ENCODE measurements at places on chromosomes 13 and 19.
A peak's percentile ranks its signal among the peaks of the same experiment; 100 is the strongest.

GRCh38 chr13:31330236-31330635 is 130.5 kb downstream of the B3GLCT start:
- DNase-seq, result no peak

- DNase-seq, result no peak
Measured at GRCh38 chr19:49843265-49843664, 7.7 kb upstream of the PTOV1 start.

GRCh38 chr19:1355568-1356507 is 27.9 kb upstream of the NDUFS7 start:
- DNase-seq, result no peak

- DNase-seq, result peak; percentile 27
Measured at GRCh38 chr13:23695711-23696464, 125.7 kb downstream of the TNFRSF19 start.

- DNase-seq, result no peak
Measured at GRCh38 chr19:14185158-14185557, 20.8 kb downstream of the ADGRL1 start.

- DNase-seq, result no peak
Measured at GRCh38 chr13:78602561-78603239, 652 bp downstream of the POU4F1 start.

- DNase-seq, result no peak
Measured at GRCh38 chr13:53856573-53857195, 828.1 kb downstream of the OLFM4 start.

- DNase-seq, result no peak
Measured at GRCh38 chr13:38703255-38703654, 16.4 kb downstream of the FREM2 start.

DNA sequence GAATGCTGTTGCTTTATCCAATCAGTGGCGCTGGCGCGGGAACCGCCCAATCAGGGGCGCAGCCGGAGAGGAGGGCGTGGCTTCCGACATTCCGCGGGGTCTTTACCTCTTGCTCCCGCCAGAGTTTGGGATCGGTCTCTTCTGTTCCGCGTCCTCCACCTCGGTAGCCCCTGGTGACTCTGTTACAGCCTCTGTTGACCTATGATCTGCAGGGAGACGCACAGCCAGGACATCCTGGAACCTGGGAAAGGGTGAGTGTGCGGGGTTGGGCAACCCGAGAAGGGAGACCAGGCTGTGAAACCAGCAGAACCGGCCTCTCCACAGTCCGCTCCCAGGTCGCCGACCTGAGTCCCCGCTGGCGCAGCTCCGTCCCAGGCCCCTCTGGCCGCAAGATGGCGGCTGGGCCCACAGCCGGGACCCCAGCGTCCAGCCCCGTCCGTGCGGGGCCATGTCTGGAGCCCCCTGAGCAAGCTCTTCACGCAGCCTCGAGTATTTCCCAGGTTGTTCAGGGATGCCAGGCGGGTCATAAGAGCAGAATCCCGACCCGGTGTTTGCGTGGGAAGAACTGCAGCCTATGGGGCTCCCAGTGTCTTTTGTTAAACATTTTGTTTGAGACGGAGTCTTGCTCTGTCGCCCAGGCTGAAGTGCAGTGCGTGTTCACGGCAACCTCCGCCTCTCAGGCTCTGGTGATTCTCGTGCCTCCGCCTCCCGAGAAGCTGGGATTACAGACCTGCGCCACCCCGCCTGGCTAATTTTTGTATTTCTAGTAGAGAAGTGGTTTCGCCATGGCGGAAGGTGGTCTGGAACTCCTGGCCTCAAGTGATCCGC is 4.4 kb upstream of the ZNF681 start:
- DNase-seq, result peak; percentile 69

DNA sequence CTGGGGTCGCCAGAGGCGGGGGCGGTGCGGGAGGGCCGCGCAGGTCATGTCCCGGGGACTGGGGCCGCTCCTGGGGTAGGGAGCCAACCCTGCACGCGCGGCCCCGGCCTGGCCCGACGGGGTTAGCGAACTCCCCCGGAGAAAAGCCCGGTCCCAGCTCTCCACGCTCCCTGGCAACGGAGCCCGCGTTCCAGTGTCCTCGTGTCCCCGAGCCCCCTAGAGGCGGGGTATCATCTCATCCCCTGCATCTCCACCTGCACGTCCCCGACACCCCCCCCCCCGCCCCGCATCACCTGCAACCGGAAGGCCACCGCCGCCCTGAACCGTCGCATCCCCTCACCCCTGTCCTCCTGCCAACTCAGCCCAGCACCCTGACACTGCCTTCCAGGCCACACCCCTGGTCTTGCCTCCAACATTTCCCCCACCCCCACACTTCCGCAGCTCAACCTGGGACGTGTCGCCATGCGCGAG is 2.7 kb downstream of the WDR88 start:
- peak; percentile 33 for DNase-seq

DNA sequence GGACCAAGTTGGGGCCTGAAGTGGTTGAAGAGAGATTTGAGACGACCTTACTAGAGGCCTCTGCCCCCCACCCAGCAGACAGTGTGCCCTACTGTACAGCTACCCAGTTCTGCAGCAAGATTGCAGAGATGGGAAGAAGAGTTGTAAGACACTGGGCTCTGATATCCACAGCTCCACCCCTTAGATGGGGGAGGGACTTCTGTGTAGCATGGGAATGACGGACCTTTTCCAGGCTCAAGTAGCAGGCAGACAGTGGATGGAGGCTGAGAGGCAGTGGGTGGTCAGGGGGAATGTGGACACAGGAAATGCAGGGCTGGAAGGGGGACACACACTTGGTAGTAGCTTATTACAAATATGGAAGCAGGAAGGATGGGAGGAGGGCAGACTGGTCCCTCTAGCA is 13.0 kb downstream of the LRFN3 start:
- DNase-seq, result no peak

GRCh38 chr19:42488783-42489521 is 39.3 kb downstream of the CEACAM1 start:
- DNase-seq, result no peak

GRCh38 chr19:33312065-33312464 is 9.7 kb upstream of the CEBPA start:
- DNase-seq, result no peak

DNA sequence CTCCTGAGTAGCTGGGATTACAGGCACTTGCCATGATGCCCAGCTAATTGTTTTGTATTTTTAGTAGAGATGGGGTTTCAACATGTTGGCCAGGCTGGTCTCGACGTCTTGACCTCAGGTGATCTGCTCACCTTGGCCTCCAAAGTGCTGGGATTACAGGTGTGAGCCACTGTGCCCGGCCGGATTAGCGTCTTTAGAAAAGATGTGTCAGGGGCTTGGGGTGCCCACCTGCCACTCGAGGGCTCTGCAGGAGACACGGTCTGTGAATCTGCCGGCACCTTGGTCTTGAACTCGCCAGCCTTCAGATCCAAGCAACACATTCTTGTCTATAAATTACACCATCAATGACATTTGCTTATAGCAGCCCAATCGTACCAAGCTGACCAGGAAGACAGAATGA is 38.8 kb upstream of the TUBGCP3 start:
- DNase-seq, result no peak

- DNase-seq, result no peak
Measured at GRCh38 chr19:11096210-11096841, 7.1 kb downstream of the LDLR start.

GRCh38 chr19:49417088-49417487 is 6.2 kb downstream of the PTH2 start:
- DNase-seq, result no peak

DNA sequence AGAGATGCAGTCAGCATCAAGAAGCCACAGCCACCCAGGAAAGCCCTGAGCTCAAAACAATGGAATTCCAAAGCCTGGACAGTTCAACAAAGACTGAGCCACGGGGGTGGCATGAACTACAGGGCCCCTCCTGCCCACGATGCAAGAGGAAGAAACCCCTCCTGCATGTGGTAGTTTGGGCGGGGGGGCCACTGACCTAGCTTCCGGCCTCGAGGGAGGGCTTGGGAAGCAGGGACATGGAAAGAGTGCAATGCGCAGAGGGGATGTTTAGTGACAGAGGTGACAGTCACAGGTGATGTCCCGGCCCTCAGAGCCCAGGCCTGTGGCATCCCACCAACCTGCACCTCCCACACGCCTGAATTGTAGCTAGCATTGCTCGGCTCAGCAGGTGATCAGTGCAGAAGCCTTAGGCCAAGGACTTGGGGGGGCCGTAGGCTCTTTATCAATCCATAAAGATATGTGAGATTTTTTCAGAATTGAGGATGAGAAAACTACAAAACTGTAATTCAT is 318.8 kb downstream of the TEX29 start:
- DNase-seq, result no peak

GRCh38 chr13:48939728-48940127 is 36.0 kb upstream of the FNDC3A start:
- no peak for DNase-seq

GRCh38 chr13:23889615-23890607 is 711 bp upstream of the MIPEP start:
- no peak for DNase-seq

DNA sequence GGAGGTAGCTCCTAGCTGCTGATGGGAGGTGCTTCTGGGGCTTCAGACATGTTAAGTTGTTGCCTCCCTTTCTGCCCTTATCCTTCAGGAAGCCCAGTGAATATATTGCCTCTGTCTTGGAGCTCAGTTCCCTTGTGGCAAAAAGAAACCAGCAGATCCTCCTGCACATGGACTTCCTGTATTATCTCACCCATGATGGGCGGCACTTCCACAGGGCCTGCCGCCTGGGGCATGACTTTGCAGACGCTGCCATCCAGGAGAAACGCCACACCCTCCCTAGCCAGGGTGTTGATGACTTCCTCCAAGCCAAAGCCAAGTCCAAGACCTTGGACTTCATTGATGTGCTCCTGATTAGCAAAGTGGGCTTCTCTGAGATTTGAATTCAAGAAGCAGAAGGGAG is 6.0 kb upstream of the CYP4F12 start:
- no peak for DNase-seq

DNA sequence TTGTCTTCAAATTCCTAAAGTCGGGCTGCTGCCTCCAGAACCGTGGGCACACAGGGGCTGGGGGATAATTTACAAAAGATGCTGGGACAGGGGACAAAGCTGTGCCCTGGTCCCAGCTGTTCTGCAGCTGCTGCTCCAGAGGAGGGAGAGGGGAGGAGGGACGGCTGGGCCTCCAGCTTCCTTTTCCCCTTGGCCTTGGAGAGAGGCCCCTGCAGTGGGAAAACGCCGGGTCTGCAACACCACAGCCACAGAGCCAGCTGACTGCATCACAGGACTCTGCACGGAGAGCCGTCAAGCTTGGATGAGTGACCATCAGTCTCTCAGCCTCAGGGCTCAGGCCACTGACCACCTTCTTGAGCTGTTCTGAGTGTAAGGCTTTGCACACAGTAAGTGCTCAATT is 6.1 kb downstream of the DOCK6 start:
- no peak for DNase-seq

DNA sequence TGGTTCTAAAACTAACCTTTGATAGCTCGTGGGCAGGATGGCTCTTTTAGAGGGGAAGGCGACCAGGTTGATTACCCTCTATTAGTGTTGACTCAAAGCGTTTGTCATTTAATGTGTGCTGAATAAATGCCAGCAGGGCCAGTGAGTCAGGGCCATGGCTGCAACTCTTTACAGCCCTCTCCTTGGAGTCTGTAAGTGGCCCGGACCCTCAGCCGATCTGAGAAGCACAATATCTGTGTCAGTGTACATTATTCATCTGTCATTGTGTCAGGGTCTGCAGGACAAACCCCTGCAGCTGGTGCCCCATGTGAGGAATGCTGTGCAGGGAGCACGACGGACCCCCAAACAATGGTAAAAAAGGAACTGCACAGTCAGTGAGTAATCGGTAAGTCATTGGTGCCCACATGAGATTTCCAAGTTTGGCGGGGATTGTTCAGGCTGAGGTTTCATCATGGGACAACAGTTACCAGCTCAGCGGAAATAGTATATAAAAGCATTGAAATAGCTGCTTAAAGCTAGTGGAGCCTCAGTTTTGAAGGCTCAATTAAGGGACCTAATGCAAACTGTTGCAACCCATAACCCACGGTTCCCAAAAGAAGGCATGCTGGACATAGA is 139.1 kb downstream of the ZNF675 start:
- no peak for DNase-seq

- DNase-seq, result no peak
Measured at GRCh38 chr13:51370116-51370515, 30.6 kb downstream of the SERPINE3 start.

GRCh38 chr13:98780451-98780850 is 28.0 kb upstream of the SLC15A1 start:
- DNase-seq, result no peak

DNA sequence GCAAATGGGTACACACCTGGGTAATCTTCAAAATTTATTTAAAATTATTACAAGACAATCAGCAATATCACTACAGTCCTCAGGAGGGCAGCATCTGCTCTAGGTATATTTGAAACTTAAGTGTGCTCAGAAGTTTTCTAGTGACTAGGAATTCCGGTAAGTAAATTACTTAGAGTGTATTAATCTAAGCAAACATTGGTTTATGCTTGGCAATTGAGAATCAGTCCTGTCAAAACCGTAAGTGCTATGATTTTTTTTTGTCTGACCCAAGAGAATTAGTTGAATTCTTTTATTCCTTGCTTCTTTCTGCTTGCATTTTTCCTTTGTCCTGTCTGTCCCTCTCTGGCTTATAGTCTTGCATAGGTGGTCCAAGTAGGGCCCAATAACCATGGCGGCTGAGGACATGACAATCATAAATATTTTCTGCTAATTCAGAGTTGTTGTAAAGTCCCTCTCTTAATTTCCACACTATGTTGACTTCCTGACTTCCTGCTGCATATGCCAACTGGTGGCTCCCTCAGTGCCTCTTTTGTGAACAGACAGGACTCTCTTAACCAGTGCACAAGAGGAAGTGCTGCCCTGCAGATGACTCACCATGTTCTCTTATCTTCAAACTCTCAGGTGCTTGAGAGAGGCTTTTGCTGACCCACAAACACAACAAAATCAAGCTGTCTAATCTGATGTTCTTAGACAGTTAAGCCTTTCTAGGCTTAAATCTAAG is 82.2 kb downstream of the SLAIN1 start:
- DNase-seq, result no peak

DNA sequence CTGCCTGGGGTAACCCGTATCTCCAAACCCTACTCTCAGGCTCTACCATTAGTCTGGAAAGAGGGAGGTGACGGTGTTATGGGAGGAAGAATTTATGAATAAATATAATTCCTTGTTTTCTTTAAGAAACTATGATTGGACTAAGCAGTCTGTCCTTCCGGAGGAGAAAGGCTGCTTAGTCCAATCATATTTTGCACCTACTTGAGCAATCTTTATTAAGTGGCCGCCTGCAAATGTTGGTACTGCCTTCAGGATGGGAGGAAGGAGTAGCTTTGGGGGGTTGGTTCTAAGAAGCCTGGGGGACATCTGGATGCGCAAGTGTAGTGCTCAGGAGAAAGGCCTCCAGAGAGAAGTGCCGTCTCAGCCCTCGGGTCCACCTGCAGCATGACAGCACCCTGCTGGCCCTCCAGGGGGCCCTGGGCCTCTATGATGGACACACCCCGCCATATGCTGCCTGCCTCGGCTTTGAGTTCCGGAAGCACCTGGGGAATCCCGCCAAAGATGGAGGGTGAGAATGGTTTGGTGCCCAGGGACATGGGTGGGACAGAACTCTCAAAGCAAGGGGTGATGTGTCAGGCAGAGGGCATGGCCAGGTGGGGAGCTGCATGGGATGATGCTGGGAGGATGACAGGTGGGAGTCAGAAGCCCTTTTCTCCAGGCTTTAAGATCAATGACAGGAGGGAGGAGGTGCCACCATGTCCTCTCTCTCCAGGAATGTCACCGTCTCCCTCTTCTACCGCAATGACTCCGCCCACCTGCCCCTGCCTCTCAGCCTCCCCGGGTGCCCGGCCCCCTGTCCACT is 4.1 kb downstream of the ACP4 start:
- no peak for DNase-seq
